Right cardiac atrium (tissue), 5 donors: ENCODE measurements at places on chromosomes 16 and 17. TPM values are rescaled to one million over a fixed set of nuclear protein-coding genes. Genes with fewer than 3 reads are reported as not detected.

GRCh38 chr17:633641-634101 lies 81.0 kb downstream of the VPS53 start:
- DNase-seq: no peak

DNA sequence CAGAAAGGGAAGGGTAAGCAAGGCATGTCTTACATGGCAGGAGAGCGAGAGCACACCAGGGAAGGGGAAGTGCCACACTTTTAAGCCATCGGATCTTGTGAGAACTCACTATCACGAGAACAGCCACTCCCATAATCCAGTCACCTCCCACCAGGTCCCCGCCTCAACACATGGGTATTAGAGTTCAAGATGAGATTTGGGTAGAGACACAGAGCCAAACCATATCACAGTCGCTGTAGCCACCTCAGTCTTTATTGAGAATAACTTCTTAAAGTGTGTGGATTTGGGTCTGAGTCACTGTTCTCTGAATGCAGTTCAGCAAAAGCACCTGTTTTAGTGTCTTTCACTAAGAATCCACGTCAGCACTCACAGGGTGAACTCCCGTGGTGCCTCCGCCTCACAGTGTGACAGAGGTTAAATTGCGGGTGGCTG lies 195.2 kb upstream of the CHMP6 start:
- no peak for DNase-seq

DNA sequence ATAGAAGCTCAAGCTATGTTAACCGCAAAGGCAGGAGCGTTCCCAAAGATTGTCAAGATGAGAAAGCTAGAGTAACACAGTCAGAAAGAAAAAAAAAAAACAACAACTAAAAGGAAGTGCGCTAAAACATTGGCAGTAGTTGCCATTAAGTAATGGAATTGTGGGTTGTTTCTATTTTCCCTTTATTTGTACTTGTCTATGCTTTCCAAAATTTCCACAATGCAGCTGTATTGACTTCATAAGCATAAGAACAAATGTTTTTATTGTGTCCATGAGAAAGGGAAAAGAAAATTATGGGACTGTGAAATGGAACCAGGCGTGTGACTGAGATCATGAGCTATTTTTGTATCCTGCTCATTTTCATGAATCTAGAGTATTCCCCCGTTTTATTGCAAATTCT lies 153.4 kb downstream of the TMEM114 start:
- no peak for DNase-seq

RPRML gene
- not detected for total RNA-seq

DNA sequence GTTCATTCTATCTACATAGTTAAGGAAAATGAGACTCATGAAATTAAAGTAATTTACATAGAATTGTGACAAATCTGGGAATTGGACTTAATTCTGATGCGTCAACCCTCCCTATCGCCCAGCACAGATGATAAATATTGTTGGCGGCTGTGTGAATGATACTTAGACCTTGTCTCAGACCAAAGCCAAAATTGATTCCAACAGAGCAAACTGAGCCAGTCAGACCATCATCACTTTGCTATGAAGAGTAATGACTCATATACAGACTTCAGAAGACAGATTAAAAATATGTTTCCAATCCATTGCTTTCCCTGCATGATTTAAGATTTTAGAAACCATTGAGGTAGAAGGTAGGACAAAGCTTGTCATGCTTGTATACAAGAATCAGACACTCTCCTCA lies 1156.7 kb upstream of the CDH8 start:
- DNase-seq: no peak

LRRC37A2 gene
- 7.9 TPM for total RNA-seq

ZNF469 gene
- 1.3 TPM for total RNA-seq
